T47D (cell line): ENCODE measurements at places on chromosomes 6 and 20.
A peak's percentile ranks its signal among the peaks of the same experiment; 100 is the strongest.

GRCh38 chr6:43506667-43507471 is 3.3 kb downstream of the LRRC73 start:
- peak; percentile 87 for DNase-seq

DNA sequence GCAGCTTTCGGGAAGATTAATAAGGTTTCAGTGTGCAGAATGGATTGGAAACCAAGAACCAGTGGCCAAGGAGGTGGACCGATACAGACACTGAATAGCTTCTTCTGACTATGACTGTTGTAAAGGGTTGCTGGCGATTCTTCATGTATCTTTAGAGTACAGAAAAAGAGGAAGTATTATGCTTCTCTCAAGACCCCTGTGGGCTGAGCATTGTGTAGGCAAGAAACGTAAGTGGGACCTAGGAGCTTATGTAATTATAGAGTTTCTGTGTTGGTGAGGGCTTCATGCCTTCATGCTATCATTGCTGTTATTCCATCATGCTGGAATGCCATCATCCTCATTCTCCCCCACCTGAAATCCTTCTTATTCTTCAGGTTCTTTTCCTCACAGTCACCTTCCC is 105.4 kb upstream of the AKIRIN2 start:
- no peak for DNase-seq

- no peak for DNase-seq
These were observed 750.2 kb downstream of the HDGFL1 start for GRCh38 chr6:23319582-23319981.

DNA sequence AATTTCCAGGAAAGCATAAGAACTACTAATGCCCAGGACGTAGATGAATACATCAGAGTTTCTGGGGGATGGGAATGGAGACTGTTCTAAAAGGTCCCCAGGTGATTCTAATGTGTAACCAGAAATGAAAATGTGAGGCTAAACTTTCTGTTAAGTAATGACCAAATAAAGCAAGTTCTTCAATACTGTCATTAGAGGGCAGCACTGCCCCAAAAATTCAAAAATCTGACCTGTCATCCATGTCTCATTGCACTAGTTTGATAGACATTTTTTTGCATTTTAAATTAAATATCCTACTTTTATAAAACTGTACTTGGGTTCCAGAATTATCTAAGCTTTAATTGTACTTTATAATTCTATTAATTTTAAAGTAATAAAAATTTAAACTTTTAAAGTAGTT is 94.9 kb downstream of the RFX6 start:
- DNase-seq: no peak

DNA sequence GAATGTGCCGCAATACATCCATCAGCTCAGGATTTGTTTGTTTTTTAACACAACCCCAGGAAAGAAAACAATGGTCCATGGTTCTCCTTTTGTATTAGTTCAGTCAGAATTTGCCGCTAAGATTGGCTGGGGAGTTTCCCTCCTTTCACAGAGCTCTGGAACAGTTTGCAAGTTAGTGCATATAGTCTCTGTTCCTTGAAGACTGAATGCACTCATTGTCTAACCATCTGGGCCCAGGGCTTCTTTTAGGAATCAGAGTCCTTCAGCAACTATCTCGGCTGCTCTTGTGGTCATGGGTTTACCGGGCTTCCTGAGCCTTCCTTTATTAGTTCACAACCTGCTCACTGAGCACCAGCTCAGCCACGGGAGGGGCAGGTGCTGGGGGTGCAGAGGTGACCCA is 121.3 kb downstream of the SLC23A2 start:
- DNase-seq: no peak

- DNase-seq: no peak
These were observed 10.9 kb downstream of the SNX5 start for GRCh38 chr20:17957505-17958363.

DNA sequence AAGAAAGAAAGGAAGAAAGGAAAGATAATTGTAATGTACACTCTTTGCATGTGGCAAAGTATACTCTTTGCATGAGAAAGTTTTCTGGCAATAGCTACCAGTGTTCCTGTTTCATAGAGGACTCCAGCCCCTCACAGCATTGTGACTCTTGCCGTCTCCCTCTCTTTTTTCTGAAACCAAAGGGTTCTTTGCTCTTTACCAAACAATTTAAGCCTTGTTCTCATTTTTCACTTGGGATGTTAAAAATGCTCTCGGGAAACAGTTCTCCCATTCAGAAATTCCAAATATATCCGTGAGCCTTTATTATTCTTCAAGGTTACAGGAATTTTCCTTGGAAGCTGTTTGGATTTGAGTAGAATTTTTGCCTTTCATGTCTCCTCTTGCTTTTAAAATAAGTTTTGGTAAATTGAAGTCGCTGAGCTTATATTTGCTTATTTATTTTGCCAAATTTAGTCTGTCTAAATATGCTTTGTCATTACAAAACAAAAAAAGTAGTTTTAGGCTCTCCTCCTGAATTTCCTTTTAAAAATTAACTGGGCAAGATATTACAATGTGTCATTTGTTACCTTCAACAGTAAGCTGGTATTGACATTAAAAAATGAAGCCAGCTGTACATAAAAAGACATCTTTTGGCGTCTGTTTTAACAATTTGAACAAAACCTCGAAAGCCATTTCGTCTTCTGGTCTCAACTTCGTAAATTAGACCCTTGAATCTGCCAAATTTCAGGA is 103.8 kb upstream of the ARMC2 start:
- DNase-seq: no peak

DNA sequence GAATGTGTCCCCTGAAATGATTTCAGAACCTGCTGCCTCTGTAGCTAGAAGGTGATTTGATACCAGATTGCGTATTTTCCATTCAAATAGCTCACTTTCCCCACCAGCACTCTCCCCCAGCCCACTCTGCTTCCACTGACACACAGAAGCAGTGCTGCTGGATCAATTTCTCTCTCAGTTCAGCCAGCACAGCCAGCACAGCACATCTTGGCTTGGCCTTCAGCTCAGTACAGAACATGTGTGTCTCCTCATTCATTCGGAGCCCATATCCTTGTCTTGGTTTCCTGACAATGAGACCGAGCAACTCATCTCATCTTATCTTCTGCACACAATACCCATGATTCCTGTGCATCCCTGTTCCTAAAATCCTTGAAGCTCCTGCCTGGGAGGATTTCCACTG is 33.8 kb upstream of the CD83 start:
- no peak for DNase-seq

- no peak for DNase-seq
These were observed 143.9 kb downstream of the BCAS1 start for GRCh38 chr20:53926428-53927028.

DNA sequence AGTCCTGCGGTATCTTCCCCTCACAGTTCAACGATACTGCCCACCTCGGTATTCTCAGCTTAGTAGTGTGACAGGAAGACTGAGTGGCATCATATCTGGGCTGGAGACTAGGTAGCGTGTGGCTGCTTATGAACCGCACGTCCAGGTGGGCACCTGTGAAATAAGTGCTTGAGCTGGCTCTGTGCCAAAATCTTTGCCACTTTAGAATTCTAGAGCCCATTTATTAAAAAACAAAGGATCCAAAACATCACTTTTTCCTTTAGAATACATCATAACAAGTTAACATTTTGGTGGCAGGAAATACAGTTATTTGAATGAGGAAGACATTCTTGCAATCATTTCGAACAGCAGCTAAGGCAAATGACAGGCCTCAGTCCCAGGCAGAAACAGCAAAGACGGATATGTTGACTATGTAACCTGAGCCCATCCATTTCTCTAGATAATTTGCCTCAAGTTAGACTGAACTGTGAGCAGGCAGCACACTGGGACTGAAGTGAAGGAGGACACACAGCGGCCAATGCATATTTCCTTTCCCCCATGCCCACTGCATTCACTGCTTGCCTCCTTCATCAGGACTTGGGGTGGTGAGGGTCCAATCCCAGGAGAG is 136.6 kb downstream of the GMDS start:
- DNase-seq: no peak

- DNase-seq: no peak
These were observed 2.1 kb upstream of the VSX1 start for GRCh38 chr20:25083773-25084625.

DNA sequence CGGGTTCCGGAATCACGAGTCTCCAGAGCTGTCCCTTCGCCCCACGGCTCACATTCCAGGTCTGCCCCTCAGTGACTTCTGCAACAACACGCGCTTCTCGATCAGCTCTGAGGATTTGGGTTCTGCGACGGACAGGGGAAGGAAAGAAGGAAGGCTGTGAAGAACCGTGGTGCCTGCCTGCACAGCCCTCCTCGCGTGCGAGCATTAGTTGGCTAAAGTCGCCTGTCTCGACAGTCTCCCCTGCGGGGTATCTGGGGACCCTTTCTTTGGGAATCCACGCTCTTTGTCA is 23.1 kb downstream of the VPS52 start:
- DNase-seq: no peak

GRCh38 chr6:170139531-170139930 is 151.3 kb downstream of the DLL1 start:
- DNase-seq: no peak

DNA sequence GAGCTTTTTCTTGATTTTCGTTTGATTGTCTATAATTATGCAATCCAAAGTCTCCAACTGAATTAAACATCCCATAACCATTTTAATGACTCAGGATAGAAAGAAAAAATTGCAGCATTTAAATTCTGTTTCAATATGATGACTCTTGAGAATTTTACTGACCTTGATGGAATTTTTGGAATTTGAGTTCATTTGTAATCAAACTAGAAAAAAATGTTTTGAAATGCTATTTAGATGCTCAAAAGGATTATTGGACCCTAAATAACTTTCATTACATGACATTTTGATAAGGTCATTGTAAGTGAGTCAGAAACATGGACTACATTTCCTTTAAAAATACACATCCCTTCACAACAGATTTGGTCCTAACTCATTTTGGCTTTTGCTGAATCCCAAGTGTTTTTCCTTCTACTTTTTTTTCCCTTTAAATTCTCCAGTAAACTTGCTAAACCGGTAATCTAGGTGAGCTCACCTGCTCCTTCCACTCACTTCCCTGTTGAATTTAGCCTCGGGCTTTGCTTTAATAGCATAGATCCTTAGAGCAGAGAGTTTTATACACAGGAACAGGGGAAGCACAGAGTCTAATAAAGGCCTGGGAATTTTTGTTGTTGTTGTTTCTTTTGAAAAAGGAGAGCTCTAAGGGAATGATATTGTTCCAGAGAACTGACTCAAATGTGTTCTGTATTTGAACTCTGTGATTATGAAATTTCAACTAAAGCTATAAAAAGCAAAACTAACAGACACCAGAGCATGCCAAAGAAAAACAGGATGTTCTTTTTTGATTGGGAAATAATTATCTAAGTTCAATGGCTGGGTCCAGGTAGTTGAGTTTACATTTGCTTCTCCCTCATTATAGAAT is 1088.2 kb upstream of the CITED2 start:
- DNase-seq: peak; percentile 4
